Naive thymus-derived CD8-positive, alpha-beta T cell (primary cell): ENCODE measurements at places on chromosomes 13 and 19. TPM values are rescaled to one million over a fixed set of nuclear protein-coding genes. Genes with fewer than 3 reads are reported as not detected.

POU2F2 gene
- 85.0 TPM for total RNA-seq

COLGALT1 gene
- total RNA-seq = 64.6 TPM

OR4F17 gene
- total RNA-seq = not detected

REEP6 gene
- total RNA-seq = 4.9 TPM

CEACAM16 gene
- total RNA-seq = not detected

ZNF443 gene
- 5.1 TPM for total RNA-seq

ZNF541 gene
- total RNA-seq = 0.85 TPM

PTPRH gene
- total RNA-seq = not detected
